ENCODE measurements at places on chromosomes 12 and 14.

DNA sequence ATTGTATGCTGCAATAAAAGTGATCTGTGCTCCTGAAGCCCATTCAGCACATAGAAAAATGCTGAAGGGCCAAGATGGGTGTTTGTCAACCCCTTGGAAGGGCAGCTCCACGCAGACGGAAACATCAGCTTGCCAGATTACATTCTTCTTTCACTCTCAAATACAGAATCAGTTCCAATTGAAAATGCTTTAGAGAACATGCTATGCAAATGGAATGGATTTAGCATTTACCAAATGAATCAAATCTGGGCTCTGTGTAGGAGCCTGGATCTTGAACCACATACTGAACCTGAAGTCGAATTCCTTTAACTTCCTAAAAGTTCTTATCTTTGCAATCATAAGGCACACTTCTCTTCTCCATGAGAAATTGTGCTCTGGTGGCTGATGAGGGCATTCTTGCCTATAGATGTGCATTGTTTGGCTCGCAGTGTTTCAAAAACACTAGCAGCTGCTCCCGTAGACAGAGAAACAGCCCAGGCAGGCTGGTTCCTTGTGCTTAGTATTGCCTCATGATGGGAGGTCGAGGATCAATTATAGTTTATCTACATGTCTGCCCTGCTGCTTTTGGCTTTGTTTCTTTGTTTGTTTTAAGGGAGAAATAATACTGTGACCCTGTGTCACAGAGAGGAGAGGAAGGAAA, 489.8 kb upstream of the FLRT2 start:
- no peak for DNase-seq

DNA sequence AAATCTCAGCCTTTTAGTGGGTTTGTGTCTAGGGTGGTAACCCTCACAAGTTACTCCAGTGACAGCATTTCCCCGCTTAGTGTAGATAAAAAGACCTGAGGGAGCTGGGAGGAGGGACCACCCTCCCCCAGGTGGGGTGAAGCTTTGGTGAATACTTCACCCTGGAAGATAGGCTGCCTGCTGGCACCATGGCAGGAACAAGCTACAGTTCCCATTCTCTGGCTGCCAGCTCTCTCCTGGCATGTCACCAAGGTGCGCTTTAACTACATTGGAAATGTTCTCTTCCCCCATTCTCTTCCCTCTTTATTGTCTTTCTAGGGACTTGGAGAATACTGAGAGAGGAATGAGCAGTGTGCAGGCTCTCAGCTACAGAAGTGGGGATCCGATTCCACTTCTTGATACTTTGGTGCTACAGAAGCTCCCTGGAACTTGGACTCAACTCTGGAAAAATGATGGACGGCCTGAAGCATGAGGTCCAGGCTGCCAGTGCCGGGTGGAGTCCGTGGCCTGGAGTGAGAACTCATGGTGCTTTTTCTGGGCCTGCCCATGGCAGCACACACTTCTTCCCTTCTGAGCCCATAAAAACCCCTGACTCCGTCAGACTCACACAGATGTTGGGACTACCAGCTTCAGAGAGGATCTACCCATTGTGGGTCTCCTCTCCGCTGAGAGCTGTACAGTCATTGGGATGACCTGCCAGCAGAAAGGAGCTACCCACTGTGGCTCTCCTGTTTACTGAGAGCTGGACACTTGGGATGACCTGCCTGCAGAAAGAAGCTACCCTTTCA, 198.0 kb downstream of the ADGRD1 start:
- no peak for DNase-seq

DNA sequence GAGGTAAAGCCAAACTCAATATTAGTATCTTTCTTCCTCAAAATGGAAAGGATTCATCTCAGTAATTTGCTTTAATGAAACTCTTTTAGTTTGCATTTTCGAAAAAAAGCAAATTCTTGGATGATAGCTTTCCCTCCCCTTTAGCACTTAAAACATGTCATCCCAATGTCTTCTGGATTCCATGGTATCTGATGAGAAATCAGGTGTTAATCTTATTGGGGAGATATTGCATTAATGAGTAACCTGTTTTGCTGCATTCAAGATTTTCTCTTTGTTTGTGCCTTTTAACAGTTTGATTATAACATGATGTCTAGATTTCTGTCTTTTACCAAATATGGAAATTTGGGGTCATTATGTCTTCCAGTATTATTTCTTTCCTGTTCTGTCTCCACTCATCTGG, 405.1 kb upstream of the FOXG1 start:
- DNase-seq = no peak

GRCh38 chr14:63788011-63788933, 60.4 kb upstream of the SGPP1 start:
- no peak for DNase-seq

DNA sequence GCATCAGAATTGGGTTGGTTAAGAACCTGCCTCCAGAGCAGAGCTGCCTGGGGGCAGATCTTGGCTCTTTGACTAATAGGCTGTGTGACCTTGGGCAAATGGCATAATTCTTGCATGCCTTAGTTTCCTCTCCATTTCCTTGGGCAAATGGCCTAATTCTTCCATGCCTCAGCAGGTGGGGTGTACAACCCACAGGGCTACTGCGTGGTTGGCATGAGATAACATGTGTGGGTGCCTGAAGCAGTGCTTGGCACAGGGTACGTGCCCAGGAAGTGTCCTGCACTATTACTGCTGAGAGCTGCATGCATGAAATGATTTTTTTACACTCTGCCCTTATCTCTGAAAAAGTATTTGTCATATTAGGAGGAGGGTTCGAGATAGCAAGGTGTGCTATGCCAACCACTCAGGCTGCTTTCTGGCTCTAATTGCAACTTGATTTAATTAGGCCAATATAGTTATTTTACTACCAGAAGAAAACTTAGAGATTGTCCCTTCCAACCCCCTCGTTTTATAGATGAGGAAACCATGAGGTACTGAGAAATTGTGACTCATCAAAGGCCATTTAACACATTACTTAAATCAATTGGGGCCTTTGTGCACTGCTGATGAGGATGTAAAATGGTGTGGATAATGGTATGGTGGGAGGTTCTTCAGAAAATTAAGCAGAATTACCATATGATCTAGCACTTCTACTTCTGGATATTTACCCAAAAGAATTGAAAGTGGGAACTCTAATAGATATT, 161.6 kb upstream of the HIF1A start:
- DNase-seq = no peak

DNA sequence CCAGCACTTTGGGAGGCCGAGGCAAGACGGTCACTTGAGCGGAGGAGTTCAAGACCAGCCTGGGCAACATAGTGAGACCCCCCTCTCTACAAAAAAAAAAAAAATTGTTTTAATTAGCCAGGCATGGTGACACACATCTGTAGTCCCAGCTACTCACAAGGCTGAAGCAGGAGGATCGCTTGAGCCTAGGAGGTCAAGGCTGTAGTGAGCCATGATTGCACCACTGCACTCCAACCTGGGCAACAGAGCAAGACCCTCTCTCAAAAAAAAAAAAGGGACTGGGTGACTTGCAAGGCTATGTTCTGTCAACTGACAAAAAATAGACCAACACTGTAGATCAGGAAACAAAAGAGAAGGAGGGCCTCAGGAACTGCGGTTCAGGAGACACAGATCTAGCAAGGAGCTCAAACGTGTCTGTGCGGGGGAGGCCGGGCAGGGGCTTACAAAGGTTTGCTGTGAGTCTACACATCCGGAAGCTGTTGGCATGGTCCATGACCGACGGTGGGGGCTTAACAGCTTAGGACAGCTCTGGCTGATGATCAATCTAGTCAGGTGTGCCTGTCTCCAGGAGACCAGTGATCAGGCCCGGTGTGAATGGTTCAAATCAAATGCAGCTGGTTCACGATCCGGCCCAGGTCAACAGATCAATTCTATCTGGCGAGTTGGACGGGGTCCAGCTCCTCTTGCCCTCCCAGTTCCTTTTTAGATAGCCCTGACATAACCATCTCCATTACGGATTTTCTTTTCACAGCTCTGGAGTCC, 31.7 kb upstream of the INF2 start:
- no peak for DNase-seq

GRCh38 chr12:59768031-59768430, 172.2 kb downstream of the SLC16A7 start:
- no peak for DNase-seq

- DNase-seq = no peak
These were observed 142.6 kb upstream of the NCOR2 start for GRCh38 chr12:124709722-124710687.

DNA sequence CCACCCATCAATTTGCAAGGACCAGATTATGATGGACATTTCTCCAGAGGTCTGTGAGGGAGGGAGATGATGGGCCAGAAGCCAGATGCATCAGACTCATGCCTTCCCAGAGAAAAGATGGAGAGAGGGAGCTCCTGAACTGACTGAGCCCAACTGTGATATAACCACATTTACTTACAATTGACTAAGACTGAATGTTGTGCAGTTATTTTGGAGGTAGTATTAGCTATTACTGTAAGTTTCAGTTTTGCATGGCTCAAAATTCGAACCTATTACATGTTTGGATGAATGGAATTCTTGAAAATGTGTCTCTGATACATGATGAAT, 211.1 kb upstream of the SFSWAP start:
- no peak for DNase-seq

DNA sequence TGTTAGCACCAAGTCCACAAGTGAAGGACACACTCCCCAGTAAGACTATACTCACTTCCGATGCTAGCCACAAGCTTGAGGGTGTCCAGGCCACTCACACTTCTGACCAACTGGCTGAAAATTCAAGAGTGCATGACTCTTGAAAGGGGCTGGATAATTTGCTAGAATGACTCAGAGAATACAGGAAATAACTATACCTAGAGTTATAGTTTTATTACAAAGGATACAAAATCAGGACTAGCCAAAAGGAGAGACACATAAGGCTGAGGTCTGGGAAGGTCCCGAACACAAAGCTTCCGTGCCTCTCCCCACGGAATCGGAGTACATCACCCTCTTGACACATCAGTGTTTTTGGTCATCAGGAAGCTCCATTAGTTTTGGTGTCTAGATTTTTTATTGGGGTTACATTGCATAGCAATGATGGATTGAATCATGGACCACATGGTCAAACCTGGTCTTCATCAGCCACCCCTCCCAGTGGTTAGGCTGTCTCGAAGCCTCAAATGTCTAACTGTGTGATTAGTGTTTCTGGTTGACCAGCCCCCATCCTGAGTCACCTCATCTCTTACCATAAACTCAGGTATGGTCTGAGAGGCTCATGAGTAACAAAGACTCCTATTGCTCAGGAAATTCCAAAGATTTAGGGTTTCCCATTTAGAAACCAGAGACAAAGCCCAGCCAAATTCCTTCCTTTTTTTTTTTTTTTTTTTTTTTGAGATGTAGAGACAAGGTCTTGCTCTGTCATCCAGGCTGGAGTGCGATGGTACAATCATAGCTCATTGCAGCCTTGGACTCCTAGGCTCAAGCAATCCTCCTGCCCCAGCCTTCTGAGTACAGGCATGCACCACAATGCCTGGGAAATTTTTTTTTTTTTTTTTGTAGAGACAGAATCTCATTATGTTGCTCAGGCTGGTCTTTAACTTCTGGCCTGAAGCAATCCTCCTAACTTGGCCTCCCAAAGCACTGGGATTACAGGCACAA, 472.0 kb upstream of the TBX3 start:
- no peak for DNase-seq

DNA sequence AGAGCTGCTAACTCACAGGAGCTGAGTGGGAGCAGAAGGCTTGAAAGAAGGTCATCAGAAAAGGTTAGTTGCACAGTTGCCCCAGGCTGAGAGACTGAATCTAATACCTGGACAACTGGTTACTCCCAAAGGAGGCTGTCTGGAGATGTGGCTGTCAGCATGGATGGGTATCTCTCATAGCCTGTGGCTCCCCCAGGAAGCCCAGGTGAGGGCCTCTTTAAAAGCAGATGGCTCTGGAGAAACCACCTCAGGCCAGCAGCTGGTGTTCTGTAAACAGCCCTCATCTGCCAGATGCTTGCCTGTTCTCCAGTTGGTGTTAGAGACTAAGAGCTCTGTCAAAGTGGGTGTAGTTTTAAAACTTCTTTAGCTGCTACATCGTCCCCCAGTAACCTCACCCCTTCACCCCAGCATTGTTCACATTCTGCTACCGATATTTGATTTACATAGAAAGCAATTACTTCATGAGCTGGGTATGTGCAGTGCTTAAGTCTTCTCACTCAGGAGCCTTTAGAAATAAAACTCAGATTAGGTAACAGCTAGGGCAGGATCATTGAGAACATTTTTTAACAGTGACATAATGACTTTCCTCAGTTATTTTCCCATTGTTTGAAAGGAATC, 25.8 kb downstream of the DACT1 start:
- no peak for DNase-seq

DNA sequence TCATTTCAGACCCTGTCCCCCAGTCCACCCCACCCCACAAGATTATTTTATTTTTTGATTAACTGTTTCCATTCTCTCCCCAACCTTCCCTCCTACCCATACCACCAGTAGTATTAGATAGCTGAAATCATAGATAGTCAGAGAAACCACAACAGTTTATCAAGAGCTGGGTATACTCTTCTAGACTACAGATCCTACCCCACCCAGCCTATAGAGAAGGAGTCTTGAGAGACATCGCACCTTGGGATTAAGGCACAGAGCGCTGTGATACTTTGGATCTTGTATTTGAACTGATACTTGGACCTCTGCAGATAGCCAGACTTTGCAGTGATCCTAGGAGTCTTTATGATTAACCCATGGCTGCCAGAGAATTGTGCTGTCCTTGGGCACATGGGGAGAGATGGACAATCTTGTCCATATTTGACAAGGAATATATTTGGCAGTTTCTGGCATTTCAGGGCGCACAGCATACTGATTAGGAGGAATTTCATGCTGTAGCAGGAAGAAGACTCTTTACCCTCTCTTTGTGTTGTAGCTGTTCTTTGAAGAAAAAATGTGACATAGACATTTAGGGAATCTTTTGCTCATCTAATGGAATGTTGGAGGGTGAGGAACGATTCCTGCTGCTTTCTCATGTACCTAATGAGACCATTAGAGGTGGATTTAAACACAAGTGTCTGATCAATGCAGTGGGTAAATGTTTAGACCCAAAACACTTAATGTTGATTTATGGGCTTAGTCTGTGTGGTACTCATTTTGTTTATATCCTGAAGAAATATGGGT, 982 bp downstream of the RBMS2 start:
- no peak for DNase-seq

DNA sequence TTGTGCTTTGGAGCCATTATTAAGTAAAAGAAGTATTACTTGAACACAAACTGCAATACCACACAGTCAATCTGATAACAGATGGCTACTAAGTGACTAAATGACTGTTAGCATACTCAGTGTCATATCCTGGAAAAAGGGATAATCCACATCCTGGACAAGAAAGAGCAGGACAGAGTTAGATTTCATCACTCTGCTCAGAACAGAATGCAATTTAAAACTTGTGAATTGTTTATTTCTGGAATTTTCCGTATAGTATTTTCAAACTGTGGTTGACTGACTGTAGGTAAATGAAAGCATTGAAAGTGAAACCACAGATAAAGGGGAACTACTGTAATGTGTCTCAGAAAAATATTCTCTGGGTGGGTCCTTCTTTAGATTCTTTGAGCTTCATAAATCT, 458.8 kb downstream of the TMEM117 start:
- no peak for DNase-seq

- no peak for DNase-seq
These were observed 26.9 kb downstream of the PRKD1 start for GRCh38 chr14:29900609-29901350.
